ENCODE measurements at places on chromosomes 1 and 21. TPM values are rescaled to one million over a fixed set of nuclear protein-coding genes. Genes with fewer than 3 reads are reported as not detected.

DNA sequence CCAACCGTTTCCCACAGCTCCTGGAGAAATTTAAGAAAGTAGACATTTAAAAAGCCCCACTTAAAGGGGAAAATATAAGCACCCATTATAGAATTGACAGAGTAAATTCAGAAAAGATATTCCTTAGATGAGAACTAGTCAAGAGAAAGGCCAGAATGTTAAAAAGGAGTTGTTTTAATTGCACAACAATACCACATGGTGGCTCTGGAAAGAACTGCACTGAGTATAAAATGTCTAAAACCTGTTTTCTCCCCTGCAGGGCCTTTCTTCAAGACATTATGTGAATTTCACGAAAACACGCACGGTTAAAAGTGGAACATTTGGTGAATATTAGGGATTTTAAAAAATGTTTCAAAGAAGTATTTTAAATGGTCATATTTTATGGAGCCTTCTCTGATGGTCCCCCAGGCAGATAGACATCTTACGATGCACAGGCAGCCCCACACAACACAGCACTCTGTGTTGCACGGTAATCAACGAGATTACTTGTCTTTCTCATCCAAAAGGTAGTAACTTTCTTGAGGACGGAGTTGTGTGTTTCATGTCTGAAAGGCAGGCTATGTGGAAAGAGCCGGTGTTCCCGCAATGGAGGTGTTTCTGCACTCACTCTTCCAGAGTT, 101.9 kb downstream of the PRRX1 start:
- H3K27ac ChIP-seq = no peak overlapping the region
- H3K4me3 ChIP-seq = no peak overlapping the region
- H3K36me3 ChIP-seq = no peaks in the 10 kb centered on the region
- no peak for DNase-seq
- no peaks in the 10 kb centered on the region for H3K4me1 ChIP-seq

DNA sequence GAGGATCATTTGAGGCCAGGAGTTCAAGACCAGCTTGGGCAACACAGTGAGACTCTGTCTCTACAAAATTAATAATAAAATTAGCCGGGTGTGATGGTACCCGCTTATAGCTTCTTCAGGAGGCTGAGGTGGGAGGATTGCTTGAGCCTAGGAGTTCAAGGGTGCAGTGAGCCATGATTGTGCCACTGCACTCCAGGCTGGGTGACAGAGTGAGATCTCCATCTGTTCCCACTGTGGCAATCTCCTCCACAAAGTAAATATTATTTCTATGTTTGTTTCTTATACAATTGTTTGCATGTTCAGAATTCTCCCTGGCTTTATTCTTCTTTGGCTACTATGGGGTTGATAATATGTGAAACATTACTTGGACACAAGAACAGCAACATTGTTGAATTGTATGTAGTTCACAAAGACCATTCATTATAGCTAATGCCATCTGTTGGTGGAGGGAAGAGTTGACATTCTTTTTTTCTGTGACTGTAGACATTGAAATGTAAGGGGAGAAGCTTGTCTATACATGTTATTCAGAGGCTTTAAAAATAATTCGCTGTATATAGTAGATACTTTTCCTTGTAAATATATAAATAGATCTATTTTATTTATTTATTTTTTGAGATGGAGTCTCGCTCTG, 47.8 kb upstream of the SRSF10 start:
- no peak overlapping the region for H3K4me3 ChIP-seq
- no peak overlapping the region for H3K27ac ChIP-seq
- DNase-seq = no peak
- no peaks in the 10 kb centered on the region for H3K27me3 ChIP-seq
- H3K36me3 ChIP-seq = peaks cover 3% of the 10 kb centered on the region
- no peaks in the 10 kb centered on the region for H3K4me1 ChIP-seq

DNA sequence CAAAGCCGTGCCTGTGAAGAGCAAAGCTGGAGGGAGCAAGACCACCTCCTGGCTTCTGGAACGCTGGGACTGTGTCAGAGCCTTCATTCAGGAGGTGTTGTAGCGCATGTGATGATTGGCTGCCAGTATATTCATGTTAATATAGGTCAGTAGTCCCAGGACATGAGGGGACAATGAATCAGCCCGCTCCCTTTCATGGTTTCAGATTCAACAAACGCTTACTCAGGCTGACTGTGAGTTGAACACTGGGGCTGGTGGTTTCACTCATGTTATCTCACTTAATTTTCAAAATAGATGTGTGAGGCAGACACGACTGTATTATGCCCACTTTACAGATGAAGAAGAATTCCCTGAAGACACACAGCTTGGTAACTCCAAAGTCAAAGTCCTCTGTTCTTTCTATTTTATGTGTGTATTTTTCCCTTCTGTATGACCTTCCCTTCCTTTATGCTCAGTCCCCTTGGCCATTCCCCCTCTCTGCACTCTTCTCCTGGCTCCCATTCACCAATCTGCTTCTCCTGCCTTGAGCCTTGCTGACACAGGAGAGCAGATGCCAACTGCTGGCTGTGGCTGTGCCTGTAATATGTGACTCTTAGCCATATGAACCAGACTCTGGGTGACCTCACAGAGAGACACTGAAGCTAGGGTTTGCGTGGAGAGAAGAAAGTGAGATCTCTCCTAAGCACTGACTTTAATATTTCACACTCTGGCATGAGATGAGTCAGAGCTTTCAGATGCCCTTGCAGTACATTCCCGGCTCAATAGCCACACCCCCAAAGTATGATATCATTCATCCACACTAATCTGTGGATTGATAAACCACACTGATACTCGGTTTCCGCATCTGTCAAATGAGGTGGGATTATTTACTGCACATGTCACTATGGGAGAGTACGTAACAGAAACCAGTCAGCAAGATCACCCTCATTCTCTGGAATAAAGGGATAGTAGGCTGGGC, 31.4 kb upstream of the KIRREL1 start:
- H3K4me3 ChIP-seq = no peak overlapping the region
- no peaks in the 10 kb centered on the region for H3K27me3 ChIP-seq
- H3K36me3 ChIP-seq = no peaks in the 10 kb centered on the region
- H3K27ac ChIP-seq = no peak overlapping the region
- no peaks in the 10 kb centered on the region for H3K4me1 ChIP-seq

GRCh38 chr1:181140891-181141290, 52.4 kb downstream of the IER5 start:
- H3K4me3 ChIP-seq = no peak overlapping the region
- DNase-seq = no peak
- H3K27ac ChIP-seq = no peak overlapping the region
- no peaks in the 10 kb centered on the region for H3K27me3 ChIP-seq
- H3K36me3 ChIP-seq = no peaks in the 10 kb centered on the region
- H3K4me1 ChIP-seq = no peaks in the 10 kb centered on the region

VANGL2 gene
- total RNA-seq = 57.7 TPM
